AG04450 (cell line): ENCODE measurements at places on chromosomes 11 and 22.

DNA sequence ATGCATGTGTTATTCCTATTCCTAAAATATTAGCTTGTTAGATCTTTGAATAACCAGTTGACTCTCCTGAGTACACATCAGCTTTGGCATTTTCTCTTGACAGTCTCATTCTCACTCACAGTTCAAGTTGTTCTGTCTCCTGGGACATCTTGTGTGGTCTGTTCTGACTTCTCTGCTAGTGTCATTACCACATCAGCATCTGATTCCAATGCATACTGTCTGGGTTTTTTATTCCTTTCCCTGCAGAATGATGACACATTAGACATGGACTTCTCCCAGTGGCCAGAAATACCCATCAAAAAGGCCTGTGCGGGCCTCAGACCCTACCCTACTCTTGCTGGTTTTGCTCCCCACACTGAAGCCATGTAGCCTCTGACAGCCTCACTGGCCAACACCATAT is 2.7 kb downstream of the ZNF74 start:
- no peak for DNase-seq

DNA sequence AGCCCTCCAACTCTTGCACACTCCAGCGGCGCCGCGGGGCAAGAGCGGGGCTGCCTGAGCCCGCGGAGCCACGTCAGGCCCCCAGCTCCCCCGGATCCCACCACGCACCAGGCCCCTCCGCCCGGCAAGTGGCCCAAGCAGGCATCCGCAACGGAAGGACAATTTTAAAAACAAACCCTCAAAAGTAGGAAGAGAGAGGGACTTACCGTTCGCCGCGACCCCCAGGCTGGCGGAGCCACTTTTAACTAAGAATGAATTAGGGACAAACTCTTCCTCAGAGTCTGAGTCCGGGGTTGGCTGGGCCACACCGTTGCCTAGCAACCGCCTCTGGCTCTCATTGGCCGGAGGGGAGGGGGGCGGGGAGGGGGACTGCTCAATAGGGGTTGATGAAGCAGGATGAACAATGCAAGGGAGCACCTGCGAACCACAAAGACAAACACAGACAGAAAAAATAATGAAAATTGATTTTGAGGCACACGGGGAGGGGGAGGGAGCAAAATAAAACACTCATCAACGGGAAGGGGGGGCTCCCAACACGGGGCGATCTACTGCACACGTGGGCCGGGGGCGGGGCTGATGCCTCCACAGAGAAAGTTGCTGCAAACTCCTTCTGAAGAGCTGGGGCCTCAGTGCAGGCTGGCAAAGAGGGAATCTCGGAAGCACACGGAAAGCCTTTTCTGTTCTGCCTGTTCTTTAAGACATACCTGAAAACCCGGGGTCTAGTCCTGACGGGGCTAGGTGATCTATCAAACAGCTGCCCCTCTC is 387.5 kb upstream of the NARS2 start:
- peak; percentile 18 for DNase-seq

GRCh38 chr11:133070021-133070713 is 462.1 kb downstream of the OPCML start:
- DNase-seq = no peak

DNA sequence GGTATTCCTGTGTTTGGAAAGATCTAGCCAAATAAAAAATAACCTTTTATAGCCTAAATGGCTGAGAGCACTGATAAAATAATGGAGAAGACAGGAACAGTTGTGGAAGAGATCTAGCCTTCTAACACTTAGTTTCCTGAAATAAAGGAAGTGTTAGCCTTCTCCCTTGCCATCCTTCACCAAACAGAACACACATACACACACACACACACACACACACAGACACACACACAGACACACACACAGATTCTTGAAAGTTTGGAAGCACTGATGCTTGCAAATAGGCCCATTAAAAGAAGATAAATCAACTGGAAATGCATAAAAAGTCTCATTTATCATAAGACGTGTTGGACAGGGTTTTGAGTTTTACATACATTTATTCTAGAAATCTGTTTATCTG is 37.5 kb downstream of the KIRREL3 start:
- no peak for DNase-seq

- no peak for DNase-seq
Observed at GRCh38 chr11:6666302-6667183, 10.9 kb upstream of the DCHS1 start.
